ENCODE measurements at places on chromosomes 7 and 10. TPM values are rescaled to one million over a fixed set of nuclear protein-coding genes. Genes with fewer than 3 reads are reported as not detected.

The IKZF1 gene
- 1.6 TPM for polyA plus RNA-seq

The EIF5AL1 gene
- 1.6 TPM for polyA plus RNA-seq

The ITIH5 gene
- polyA plus RNA-seq, result 29.0 TPM

The FRAT1 gene
- 3.8 TPM for polyA plus RNA-seq
